ENCODE measurements at places on chromosomes 3 and 15. TPM values are rescaled to one million over a fixed set of nuclear protein-coding genes. Genes with fewer than 3 reads are reported as not detected.
A peak's percentile ranks its signal among the peaks of the same experiment; 100 is the strongest.

Gene SH2D7
- total RNA-seq = not detected

Gene SPATA12
- total RNA-seq = not detected

Gene TBC1D2B
- 49.6 TPM for total RNA-seq

Gene MOBP
- total RNA-seq = 0.08 TPM

Gene CFAP91
- total RNA-seq = 4.7 TPM

Gene RCCD1
- 10.4 TPM for total RNA-seq

Gene ARL6
- 17.1 TPM for total RNA-seq

Gene JMJD7
- 8.9 TPM for total RNA-seq

Gene C2CD4A
- total RNA-seq = 0.40 TPM

Gene CHRNA5
- total RNA-seq = 4.0 TPM

Gene FBN1
- 243 TPM for total RNA-seq

Gene CHRD
- total RNA-seq = 27.4 TPM

Gene PRRT3
- 1.3 TPM for total RNA-seq

Gene RYR3
- 3.5 TPM for total RNA-seq

Gene P2RY12
- total RNA-seq = 7.8 TPM

Gene SLCO2A1
- 12.0 TPM for total RNA-seq

Gene CLPX
- 42.4 TPM for total RNA-seq

DNA sequence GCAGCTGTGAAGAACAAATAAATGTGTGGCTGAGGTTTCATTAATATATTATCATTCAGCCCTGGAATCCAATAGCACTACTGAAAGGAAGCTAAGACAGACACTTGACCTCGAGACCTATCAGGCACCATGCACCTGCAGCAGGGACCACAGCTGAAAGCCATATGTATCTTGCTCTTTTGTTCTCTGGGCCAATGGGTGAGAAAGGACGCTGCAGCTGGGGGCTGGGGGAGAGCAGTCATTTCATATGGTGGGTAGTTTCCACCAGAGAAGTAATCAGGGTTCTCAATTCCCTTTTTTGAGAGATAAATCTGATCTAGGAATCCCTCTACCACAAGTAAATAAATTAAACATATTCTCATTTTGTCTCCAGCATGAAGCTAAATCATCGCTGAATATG lies 225.6 kb upstream of the STRIT1 start:
- ATAC-seq = no peak

DNA sequence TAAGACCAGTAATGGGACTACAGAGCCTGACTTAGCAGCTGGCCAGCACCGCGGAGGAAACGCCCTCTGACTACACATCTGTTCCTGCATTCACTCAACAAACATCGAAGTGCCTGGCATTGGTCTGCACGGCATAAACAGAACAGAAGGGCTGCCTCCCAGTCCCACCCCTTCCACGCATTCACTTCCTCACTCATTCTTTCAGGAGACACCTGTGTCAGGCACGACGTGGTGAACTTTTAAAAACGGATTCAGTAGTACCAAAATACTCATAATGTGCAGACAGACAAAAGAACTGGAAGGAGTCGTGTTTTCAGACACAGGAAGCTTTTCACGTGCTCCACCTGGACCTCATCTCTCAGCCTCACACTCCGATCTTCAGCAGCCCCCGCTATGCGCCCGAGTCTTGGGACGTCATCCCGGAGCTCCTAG lies 123.3 kb downstream of the XXYLT1 start:
- ATAC-seq = peak; percentile 65

GRCh38 chr3:185076219-185076618 lies 76.6 kb downstream of the C3orf70 start:
- ATAC-seq = no peak

DNA sequence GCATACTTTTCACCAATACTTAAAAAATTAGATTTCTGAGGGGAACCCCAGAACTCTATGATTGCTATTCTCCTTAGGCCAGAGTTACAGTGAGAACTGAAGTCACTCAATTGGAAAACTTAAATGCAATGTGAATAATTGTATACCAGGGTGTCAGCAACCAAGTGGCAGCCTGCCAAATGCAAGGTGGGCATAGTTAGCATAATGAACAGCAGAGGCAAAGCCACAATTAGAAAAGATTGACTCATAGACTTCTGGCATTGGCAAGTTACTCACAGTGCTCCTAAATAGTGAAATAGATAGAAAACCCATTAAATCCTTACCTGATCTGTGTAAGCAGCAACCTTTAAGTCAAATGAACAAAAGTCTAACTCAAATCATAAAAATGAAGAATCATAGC lies 94.9 kb downstream of the BCHE start:
- ATAC-seq = no peak

GRCh38 chr15:70526221-70526973 lies 237.0 kb downstream of the UACA start:
- no peak for ATAC-seq

- no peak for ATAC-seq
Observed at GRCh38 chr3:24184528-24185176, 239.6 kb downstream of the NR1D2 start.

GRCh38 chr3:135757421-135757820 lies 208.1 kb upstream of the PPP2R3A start:
- ATAC-seq = no peak

DNA sequence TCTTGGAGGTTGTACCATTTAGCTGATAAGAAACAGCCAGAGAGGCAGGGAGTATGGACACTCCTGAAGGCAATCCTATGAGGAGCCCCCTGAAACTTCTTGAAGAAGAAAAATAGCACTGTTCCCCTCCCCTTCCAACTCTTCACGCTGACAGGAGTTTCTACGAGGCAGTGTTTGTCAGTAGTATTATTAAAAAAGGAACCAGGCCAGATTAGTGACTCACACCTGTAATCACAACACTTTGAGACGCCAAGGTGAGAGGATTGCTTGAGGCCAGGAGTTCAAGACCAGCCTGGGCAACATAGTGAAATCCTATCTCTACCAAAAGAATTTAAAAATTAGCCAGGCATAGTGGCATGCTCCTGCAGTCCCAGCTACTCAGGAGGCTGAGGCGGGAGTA lies 38.7 kb downstream of the WWTR1 start:
- ATAC-seq = no peak

- no peak for ATAC-seq
Observed at GRCh38 chr15:80601256-80601655, 93.9 kb upstream of the ABHD17C start.

GRCh38 chr15:52499506-52499905 lies 29.2 kb downstream of the MYO5A start:
- no peak for ATAC-seq

DNA sequence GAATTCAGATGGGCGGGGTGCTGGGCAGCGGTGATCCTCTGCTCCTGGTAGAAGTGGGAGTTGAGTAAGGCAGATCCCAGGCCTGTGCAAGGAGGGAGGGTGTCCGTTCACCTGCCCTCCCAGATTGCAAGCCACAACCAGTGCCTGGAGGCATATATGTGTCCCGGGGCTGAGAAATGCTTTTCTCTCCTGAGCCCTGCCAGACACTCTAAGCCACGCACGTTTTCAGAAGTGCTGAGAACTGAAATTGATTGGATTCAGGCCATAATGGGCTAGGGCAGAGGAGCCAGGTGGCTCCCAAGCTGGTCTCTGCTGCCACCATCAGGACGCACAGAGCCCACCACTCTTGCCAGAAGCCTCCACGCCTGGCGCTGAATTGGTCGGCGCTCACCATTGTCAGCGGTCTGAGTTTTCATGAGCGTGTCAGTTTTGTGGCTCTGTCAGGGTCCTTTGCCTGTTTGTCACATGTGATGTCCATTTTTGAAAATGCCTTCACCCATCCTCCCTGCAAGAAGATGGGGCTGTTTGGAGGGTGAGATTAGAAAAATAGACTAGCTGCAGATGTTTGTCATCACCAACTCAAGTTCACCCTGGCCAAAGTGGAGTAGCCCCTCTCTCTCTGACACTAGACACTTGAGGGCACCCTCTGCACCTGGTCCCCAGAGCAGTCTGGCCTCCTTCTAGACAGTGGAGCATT lies 15.4 kb upstream of the BFSP2 start:
- peak; percentile 71 for ATAC-seq

GRCh38 chr15:61951949-61952348 lies 108.3 kb downstream of the VPS13C start:
- ATAC-seq = no peak

- no peak for ATAC-seq
Observed at GRCh38 chr3:79268422-79268821, 499.4 kb downstream of the ROBO1 start.

DNA sequence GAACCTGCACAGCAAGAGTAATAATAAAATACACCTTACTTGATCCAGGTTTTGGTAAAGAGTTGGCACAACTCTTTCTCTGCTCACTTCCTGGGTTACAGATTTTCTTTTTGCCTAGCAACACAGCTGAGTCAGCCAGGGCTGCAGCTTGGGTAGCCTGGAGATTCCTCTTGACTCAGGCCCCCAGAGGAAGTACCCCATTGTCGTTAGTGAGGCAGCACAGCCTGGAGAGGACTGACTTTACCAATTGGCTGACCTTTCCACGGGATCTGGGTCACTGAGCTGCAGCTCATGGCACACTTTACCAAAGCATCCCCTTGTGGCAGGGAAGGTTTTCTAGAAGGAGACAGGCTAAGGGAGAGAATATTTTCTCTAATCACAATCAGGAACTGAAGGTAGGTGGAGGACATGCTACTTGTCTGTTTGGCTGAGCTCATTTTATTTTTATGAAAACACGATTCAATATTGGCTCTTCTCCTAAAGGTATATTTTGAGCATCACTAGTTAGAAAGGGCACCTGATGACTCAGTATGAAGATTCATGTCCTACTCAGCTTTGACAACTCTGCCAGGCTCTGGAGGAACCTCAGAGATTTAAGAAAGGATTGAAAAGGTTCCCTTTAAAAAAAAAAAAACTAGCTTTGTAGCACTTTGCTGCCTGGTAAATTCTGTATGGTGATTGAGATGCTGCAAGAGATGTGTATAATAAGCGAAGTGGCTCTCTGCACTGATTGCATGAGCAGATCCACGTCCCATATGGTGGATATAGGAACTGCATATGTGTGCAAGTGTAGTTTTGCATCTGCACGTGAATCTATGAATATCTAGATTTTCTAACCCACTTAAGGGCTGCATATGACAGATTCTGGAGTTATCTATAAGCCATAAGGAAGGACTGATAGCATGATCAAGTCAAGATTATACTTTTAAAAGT lies 124.8 kb downstream of the CHDH start:
- ATAC-seq = no peak

- no peak for ATAC-seq
Observed at GRCh38 chr3:137477614-137478013, 286.5 kb upstream of the SOX14 start.

- peak; percentile 29 for ATAC-seq
Observed at GRCh38 chr15:67188551-67189218, 65.8 kb downstream of the AAGAB start.

- ATAC-seq = peak; percentile 83
Observed at GRCh38 chr15:50145451-50145872, 26.4 kb upstream of the ATP8B4 start.

DNA sequence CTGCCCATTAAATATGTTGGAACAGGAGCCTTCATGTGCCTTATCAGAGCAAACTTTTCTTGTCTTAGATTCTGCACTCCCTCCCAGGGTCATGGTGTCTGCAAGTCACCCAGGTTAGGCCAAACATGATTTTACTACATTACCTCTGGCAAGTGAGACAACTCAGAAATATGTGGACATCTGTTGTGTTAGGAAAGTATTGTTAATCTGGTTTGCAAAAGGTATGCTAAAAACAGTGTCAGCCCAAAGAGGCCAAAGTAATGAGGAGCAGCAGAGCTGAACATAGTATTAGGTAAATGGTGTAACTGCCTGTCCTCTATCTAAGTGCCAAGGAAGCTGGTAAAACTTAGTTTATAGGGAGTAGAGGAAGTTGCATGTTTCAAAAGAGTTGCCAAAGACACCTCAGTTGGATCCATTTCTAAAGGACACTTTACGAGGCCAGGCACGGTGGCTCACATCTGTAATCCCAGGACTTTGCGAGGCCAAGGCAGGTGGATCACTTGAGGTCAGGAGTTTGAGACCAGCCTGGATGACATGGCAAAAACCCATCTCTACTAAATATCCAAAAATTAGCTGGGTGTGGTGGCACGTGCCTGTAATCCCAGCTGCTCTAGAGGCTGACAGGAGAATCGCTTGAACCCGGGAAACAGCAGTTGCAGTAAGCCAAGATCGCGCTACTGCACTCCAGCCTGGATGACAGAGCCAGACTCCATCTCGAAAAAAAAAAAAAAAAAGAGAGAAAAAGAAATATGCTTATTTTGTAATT lies 22.5 kb upstream of the PPIB start:
- ATAC-seq = no peak

DNA sequence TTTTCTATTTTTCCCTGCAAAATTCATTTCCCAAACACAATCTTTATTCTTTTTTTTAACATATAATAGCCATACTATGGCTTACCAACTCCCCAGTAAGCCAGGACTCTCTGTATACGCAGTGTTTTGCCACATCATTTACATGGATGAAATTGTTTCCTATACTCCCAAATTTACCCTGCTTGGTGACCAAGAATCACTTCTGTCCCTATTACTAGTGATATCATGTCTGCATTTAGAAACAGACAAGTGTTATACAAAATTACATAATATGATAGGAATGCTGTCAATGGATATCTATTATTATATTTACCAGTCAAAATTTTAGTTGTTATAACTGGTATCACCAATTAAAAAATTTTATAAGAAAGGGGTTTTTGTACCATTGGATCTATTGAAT lies 77.8 kb downstream of the LIPC start:
- no peak for ATAC-seq

DNA sequence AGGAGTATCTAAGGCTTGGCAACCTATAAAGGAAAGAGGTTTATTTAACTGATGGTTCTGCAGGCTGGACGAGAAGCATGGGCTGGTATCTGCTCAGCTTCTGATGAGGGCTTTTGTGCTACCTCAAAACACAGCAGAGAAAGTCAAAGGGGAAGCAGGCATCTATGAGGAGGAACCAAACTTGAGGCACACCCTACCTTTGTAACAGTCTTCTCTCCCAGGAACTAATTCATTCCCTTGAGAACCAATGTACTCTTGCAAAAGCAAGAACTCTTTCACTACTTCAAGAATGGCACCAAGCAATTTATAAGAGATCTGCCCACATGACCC lies 109.0 kb downstream of the CGGBP1 start:
- ATAC-seq = no peak

DNA sequence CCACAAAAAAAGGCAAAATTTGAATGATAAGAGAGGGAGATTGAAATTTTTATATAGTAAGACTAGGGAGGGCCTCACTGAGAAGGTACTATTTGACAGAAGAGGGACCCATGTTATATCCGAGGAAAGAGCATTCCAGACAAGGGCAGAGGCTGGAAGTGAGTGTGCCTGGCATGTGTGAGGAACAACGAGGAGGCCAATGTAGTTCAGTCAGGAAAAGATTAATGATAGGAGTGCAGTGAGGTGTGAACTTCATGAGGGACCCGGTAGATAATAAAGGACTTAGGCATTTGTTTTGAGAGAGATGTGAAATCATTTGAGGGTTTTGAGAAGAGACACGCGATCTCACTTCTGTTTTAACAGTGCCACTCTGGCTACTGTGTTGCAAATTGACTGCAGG lies 36.3 kb downstream of the ASTE1 start:
- no peak for ATAC-seq
